ENCODE measurements at places on chromosomes 6 and 20.

GRCh38 chr6:15530411-15530810 is 132.4 kb downstream of the DTNBP1 start:
- no peak for DNase-seq

GRCh38 chr6:166866839-166867637 is 89.3 kb downstream of the RNASET2 start:
- no peak for DNase-seq

DNA sequence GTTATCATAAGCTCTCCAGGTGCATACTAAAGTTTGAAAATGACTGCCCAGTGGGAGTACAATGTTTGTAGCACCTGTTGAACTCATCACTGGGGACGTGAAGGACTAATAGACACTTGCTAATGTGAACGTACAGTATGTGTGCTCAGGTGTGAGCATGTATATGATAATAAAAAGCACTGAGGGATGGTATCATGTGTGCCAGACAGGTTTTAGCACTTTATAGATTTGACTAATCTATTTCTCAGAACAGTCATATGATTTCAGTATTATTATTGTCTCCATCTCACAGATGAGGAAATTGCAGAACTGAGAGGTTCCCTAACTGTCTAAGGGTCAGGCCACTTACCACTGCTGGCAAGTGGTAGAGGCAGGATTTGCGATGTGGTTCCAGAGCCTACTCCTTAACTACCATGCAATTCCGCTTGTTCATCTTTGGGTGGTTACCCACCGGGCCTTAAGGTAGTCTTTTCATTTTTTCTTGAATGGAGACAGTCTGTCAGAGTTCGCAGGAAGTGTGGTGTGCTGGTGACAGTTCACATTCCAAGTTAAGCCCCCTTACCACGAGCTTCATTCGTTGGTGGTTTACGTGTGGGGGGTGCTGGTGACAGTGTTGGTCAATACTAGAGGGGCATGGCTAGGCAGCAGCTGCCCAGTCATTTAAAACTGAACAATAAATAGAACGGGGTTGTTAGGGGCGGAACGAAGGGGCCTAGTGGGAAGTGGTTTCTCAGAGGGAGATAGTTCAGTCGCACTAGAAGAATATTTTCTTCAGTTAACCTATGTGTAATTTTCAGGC is 46.8 kb downstream of the RREB1 start:
- no peak for DNase-seq

- no peak for DNase-seq
These were observed 218.7 kb upstream of the FUT9 start for GRCh38 chr6:95797054-95797453.

GRCh38 chr6:131167773-131168172 is 32.5 kb downstream of the AKAP7 start:
- no peak for DNase-seq

DNA sequence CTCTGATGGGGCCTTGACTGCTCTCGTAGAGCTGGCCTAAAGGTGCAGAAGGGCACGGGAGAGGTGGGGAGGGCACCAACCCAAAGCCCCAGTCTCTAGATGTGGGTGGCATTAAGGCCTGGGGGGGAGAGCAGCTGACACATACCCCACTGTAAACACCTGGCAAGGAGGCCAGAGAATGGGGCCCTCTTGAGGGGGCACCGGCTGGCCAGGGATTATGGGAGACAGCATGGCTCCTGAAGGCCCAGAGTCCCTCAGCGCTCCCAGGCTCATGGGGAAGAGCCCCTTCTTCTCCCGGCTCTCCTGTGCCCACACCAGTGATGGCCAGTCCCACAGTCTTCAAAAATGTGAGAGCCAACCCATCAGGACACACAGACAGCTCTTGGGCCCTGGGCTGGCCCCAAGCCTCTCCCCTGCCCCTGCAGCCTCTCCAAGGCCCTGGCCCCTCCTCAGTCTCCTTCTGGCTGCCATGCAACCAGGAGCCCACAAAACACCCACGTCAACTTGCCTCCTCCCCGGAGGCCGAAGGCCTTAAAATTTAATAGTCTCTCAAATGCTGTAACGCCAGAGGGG is 58.2 kb upstream of the FOXP4 start:
- DNase-seq, result no peak

Measured in HepG2 (cell line).